ENCODE measurements at places on chromosomes 5 and 9.

DNA sequence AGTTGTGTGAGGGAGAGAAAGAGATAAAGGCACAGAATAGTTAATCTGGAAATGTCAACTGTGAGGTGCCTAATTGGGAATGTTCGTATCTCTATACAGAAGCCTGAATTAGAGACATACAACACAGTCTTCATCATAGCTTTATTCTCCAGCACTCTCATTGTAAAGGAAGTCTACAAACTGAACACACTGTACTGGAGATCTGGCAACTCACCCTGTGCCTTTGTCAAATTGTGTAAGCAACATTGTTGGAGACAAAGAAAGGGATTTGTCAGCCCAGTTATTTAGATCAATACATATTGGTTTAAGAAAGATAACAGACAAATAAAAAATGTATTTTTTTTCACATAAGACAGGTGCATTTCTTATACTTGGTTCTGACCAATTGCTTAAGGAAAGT lies 832.9 kb upstream of the DMAC1 start:
- no peak for DNase-seq

- no peak for DNase-seq
Observed at GRCh38 chr5:154937186-154937717, 759 bp downstream of the GEMIN5 start.

DNA sequence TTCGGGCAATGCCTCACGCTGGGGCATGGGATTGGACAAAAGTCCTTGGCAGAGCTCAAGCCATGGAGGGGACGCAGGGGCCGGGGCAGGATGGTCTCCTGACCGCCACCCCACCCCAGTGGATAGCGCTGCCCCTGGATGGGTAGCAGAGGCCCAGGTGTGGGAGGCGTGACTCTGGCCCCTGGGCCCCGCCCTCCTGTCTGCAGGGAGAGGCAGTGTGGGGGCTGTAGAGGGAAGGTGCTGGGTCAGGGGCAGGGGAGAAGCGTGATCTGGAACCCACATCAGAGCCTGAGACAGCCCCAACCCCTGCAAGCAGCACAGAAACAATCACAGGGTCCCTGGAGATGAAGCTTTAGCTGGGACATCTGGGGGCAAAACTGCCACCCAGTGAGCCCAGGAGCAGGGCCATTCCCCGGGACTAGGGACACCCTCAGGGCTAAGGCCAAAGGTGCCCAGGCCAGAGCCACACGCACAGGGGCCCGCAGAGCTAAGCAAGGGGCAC lies 36.2 kb downstream of the NACC2 start:
- DNase-seq, result no peak

DNA sequence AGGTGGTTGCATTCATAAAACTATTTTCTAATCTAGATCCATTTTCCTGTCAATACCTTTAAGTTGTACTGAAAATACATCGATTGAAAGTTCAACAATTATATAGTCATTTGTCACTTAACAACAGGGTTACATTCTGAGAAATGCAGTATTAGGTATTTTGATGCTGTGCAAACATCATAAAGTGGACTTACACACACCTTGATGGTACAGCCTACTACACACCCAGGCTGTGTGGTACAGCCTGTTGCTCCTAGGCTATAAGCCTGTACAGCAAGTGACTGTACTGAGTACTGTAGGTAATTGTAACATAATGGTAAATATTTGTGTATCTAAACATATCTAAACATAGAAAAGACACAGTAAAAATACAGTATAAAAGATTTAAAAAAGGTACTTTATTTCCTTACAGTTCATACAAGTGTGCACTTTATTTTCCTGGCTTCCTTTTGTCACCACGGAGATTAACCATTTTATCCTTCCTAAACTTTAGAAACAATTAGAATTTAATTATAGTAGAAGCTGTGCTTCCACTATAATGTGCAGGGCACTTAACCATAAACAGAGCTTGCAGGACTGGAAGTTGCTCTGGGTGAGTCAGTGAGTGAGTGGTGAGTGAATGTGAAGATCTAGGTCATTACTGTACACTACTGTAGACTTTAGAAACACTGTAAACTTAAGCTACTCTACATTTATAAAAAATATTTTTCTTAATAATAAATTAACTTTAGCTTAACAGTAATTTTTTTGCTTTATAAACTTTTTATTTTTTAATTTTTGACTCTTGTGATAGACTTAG lies 42.9 kb upstream of the MEF2C start:
- no peak for DNase-seq

- DNase-seq, result no peak
Observed at GRCh38 chr5:144504929-144505577, 334.4 kb downstream of the KCTD16 start.

DNA sequence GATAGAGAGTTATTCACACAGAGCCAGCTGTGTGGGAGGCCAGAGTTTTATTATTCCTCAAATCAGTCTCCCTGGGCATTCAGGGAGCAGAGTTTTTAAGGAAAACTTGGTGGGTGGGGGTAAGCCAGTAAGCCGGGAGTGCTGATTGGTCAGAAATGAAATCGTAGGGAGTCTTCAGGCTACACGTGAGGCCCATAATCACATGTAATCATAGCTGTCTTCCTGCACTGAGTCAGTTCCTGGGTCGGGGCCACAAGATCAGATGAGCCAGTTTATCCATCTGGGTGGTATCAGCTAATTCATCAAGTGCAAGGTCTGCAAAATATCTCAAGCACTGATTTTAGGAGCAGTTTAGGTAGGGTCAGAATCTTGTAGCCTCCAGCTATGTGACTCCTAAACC lies 10.8 kb upstream of the TTC39B start:
- DNase-seq, result no peak

DNA sequence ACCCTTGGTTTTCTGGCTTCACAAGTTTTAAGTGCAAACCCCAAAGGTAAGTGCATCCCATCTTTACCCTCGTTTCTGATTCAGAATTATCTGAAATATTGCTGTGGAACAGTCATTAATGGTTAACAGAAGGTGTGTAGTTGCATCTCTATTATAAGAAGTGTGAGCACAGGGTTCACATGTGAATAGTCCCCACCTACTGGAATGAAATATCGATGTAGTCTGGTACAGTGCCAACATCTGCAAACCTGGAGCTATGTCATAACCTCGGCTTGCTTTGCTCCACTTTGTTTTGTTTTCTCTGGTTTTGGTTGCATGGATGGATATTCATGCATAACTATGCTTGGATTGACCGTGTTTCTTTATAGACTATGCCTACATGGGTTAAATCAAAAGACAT lies 12.6 kb downstream of the HTR4 start:
- no peak for DNase-seq

- no peak for DNase-seq
Observed at GRCh38 chr5:73450672-73451223, 2.2 kb upstream of the FOXD1 start.

GRCh38 chr9:108913391-108913790 lies 20.5 kb downstream of the ELP1 start:
- DNase-seq, result no peak

DNA sequence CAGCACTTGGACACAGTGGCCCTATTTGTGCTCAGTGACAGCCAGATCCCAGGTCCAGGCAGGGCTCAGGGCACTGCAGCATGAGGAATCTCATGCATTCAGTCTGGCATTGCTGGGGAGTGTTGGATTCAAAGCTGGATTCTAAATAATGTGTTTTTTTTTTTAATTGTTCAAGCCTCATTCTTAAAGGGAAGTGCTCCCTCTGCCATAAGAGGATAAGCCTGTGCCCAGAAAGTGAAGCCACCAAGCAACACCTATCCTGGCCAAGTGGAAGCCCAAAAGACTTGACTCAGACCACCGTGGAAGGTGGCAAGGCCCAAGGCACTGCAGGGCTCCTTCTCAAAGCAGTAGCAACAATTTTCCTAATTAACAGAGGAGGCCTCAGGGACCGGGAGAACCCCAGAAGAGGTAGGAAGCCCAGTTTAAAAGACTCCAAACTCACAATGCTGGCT lies 135.6 kb downstream of the ACTL7B start:
- no peak for DNase-seq

DNA sequence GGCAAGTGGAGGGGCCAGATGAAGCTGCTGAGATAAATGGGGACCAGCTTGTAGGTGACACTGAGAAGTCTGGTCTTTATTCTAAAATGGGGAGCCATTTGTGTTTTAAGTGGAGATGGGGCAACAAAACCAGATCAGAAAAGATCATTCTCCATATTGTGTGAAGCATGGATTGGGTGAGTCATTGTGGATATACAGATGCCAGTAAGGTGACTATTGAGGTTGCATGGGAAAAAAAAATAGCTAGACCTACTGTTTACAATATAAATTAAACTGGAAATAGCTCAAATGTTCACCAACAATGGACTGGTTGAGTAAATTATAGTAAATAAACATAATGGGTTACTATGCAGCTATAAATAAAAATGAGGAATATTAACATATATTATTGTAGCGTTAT lies 5.4 kb upstream of the MAP1B start:
- no peak for DNase-seq

DNA sequence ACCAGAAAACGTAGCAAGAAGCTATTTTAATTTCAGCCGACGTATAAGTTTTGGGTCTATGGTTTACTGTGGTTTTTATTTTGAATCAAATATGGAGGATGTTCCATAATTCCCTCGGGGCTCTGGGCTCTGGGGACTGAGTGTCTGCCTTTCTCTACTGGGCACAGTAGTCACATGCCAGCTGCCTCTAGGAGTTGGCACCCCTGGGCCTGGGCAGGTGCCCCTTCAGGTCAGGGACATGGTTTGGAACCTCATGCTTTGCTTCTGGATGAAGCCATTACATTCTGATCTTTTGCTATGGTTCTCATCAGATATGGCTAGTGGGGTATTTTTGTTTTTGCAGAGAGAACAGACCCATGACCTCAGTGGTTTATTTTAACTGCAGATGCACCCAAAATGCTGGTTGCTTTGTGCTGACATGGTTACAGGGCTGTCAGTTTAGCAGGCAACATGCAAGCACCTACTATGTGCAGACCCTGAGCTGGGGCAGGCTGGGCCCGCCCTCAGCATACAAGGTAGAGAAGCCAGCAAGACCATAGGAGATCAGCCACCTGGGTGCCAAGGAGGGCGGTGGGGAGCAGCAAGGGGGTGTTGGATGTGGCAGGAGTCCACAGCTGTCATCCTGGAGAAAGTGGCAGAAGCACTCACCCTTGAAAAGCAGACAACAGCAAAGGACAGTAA lies 54.5 kb upstream of the PSD2 start:
- DNase-seq, result no peak

GRCh38 chr9:71955300-71955915 lies 44.0 kb downstream of the C9orf85 start:
- DNase-seq, result no peak

GRCh38 chr5:171707442-171707792 lies 78.2 kb upstream of the SMIM23 start:
- DNase-seq, result no peak

GRCh38 chr9:18756712-18757125 lies 276.3 kb downstream of the SAXO1 start:
- no peak for DNase-seq

DNA sequence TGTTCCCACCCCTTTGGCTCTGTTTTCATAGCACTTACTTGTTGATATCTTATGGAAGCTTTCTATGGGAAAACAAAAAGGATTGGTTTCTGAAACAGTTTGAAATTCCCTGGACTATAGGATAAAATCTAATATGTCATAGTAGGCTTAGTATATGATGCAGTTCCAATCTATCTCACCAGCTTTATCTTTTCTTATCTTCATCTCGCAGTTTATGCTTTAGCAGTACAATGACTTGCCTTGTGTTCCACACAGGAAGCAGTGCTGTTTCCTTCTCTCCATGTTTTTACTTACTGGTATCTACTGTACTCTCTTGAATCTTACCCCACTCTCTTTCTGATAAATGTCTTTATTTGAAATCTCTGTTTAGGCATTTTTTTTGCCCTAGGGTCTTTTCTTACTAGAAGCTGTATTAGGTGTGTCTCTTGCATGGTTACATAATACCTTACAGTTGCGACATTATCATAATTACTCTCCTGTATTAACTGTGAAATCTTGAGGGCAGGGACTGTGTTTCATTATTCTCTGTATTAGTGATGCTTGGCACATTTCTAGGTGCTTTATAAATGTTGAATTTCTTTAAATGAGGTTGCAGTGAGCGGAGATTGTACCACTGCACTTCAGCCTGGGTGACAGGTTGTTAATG lies 76.3 kb downstream of the FOCAD start:
- no peak for DNase-seq

DNA sequence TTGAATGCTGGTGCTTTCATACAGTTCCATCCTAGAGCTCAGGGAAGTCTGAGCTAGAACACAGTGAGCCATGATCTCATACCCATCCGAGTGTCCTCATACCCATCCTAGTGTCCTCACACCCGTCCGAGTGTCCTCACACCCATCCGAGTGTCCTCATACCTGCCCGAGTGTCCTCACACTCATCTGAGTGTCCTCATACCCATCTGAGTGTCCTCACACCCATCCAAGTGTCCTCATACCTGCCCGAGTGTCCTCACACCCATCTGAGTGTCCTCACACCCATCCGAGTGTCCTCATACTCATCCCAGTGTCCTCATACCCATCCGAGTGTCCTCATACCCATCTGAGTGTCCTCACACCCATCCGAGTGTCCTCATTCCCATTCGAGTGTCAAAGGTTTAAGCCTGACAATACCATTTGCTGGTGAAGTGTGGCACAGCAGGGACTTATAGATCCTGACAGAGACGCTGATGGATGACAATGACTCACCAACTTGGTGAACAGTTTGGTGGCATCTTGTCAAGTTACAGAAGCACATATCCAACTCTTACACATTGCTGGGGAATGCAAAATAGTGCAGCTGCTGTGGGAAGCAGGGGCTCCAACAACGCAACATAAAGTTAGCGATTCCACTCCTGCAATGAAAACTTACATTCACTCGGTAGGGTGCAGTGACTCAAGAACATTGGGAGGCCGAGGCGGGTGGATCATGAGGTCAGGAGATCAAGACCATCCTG lies 77.0 kb upstream of the COL5A1 start:
- no peak for DNase-seq

DNA sequence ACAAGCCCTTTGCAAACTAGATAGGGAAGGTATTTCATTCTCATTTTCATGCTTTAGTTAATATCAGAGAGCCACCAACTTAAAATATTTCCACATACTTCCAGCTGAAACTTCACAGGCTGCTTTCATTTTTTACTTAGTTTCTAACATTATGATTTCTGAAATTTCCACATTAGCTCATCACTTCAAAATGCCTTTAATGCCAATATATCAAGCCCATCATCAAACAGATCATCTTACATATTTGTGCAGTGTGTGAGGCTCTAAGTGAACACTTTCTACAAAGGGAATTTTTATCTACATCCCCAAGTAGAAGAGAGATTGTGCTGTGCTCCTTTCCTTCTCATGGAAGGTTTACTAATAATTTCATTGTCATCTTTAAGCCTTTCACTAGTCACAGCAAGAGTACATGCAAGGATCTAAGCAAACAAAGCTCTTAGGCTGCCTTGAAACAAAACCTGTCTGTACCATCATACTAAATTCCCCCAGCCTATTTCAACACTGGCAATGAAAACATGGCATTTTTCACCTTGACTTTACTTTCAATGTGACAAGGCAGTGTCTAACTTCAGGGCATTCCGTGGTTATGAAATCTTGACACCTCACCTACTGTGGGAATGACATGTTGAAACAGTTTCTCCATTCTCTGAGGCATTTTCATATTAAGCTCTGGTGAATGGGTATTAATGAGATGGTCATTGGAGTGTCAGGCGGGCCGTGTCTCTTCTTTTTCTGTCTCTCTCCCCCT lies 45.4 kb downstream of the PPP2R2B start:
- no peak for DNase-seq

Measured in cortex of kidney (tissue), 1 donor.